ENCODE measurements at places on chromosomes 7 and 10.

DNA sequence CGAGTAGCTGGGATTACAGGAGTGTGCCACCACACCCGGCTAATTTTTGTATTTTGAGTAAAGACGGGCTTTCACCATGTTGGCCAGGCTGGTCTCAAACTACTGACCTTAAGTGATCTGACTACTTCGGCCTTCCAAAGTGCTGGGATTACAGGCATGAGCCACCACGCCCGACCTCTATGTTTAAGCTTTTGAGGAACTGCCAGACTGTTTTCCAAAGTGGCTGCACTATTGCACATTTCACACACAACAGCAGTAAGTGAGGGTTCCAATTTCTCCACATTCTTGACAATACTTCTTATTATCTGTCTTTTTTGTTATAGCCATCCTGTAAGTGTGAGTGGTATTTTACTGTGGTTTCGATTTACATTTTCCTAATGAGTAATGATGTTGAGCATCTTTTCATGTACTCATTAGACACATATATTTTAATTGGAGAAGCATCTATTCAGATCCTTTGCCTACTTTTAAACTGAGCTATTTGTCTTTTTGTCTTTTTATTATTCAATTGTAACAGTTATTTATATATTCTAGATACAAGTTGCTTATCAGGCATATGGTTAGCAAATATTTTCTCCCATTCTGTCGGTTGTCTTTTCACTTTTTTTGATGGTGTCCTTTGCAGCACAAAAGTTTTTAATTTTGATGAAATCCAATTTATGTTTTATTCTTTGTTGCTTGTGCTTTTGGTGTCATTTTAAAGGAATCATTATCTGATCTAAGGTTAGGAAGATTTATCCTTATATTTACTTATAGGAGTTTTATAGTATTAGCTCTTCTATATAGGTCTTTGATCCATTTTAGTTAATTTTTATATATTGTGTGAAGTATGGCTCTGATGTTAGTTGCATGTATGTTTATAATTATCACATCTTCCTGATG, 12.8 kb upstream of the IRF5 start:
- no peak for DNase-seq

DNA sequence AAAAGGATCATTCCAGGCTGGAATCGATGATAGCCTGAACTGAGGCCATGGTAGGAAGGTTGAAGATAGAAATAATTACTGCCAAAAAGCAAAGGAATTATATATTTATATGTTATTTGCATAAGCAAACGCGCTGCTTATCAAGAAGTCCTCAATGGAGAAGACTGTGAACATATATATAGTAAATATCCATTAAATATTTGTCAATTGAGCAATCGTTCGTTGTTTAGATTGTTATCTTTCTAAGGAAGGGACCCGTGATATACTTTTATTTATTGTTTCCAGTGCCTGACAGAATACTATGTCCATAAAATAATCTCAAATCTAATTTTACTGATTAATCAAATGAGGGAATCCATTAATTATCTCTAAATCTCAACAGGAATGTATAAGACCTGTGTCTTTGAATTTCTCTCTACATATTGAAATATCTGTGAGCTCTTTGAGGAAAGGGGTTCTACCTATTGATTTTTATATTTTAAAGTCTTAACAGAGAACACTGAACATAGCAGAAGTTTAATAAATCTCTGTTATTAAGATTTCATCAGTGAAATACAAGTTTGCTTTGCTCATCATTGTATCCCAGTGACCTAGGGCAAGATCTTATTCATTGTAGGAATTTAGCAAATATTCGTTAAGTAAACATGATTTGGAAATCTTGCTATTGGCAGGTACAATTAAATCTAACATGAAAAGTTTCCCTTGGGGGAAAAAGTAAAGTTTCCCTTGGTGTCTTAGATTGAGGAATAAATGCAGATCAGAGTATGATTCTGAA, 12.0 kb upstream of the HERC4 start:
- DNase-seq: no peak

- no peak for DNase-seq
Observed at GRCh38 chr10:19411119-19411518, 362.5 kb downstream of the MALRD1 start.

- DNase-seq: no peak
Observed at GRCh38 chr10:44253769-44254462, 131.0 kb downstream of the CXCL12 start.

DNA sequence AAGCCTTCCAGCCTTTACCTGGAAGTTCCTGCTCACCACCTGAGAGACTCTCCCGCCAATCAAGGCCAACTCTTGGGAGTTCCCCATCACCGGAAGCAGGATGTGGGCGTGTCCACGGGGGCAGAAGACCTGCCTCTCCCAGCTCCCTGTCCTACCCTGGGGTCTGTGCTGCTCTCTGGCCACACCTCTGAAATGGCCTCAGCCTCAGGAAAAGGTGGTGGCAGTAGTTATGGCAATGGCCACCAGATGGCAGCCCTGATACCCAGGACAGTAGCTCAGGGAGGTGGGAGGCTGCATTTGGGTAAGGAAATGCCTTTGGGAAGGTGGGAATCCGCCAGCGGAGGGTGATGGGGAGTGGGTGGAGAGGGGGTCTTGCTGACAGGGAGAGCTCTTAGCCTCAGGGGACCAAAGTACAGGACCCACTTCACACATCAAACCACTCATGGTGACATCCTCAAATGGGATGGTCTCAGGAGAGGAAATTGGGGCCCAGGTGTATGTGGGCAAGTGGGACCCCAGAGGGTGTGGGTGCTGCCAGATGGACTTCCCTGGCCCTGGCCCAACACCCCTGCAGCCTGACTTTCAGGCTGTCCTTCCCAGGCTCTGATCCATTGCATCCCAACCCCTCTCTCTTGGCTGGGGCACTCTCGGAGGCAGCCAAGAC, 33.9 kb downstream of the KAZALD1 start:
- peak; percentile 75 for DNase-seq
